AG04449 (cell line): ENCODE measurements at places on chromosomes 3 and 15.

DNA sequence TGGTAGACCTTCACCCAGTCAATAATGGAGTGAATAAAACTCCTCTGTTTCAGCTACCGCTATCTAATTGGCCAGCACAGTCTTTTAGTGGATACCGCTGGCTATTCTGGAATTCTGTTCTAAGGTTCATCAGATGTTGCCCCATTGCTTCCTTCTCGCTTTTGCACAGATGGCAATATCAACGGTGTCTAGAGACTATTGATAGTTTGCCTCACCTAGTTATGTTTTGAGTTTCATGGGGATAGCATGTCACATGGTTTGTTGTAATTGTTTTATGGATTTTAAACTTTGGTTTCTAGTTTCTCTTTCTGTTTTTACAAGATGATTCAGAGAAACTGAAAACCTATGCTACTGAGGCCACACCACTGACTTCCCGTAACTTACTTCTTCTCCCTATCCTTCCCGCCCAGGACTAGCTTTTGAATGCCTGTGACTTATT, 2.0 kb downstream of the XRN1 start:
- DNase-seq = no peak

DNA sequence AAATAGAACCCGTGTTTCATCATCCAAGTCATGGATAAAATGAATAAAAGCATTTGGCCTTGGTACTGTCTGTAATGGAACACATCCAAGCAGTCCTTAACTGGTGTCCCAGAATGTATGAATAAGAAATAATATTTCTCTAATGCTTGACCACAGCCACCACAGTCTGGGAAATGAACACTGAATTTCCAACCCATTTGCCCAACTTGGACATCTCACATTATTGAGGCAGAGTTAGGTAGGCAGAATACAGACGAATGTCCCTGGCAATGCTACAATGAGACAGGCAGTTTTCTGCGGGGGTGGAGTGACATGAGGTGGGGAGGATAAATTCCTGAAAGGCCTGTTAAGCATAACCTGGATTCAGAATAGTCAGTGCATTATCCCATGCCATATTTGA, 245.7 kb downstream of the ZIC1 start:
- no peak for DNase-seq

DNA sequence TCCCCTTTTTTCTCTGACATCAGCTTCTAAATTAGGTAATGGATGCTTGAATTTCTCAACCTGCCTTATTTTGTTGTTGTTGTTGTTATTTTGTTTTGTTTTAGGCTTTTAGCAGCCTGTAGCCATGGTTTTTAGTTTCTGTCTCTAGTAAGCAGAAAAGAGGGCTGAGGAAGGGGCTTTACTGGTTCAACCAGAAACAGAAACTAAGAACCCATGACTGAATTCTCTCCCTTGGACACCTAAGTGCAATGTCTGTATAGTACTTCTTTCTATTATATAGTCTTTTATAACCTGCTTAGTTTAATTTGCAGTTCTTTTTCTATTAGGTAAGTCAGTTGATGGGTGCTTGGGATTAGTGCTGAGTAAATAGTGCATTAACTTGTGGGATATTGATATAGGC, 129.0 kb downstream of the BBX start:
- DNase-seq = no peak

DNA sequence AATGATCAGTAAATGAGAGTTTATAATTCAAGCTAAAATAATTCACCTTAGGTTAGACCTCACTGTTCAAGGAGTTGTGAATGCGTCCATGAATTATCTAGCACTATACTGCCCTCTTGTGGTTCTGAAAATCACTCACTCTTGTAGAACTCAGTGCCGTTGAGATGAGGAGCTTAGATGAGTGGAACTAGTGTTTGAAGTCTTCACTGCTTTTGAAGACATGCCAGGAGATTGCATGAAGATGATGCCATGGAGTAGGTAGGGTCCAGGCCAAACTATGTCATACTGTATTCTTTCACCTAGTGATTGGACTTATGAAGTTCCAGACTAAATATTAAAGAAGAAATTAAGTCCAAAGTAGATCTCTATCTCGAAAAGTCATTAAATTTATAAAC, 28.8 kb downstream of the LYSMD4 start:
- no peak for DNase-seq

DNA sequence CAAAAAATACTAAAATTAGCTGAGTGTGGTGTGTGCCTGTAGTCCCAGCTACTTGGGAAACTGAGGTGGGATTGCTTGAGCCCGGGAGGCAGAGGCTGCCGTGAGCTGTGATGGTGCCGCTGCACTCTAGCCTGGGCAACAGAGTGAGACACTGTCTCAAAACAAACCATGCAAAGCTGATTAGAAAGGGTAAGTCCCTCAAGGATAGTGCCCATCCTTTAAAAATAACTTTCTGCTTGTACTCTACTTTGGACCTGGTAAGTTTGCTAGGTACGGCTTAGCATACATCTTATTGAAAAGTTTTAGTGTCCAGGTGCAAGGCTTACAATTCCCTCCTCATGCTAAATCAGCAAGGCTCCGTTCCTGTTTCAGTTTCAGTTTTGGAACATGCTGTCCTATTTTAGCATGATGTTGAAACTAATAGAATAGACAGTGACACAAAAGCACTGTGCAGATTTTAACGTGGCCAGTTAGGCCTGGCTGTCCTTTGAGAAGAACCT, 21.4 kb downstream of the FEM1B start:
- no peak for DNase-seq

DNA sequence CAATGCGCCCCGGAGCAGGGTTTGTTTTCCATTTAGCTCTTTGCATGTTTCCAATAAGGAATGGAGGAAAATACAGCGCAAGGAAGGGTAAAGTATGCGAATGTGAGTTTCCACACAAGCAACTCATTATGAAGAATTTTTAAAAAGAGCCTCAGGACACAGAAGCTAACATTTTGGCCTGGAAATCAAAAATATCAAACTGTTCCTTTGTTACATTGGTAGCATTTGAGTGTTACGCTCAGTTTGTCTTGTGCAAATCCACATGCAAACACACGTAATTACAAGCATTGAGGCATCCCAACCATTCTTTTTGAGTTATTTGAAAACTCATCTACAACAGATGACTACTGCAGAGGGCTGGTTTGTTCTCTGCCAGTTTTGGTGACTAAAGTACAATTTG, 93.0 kb upstream of the SNRPA1 start:
- no peak for DNase-seq

DNA sequence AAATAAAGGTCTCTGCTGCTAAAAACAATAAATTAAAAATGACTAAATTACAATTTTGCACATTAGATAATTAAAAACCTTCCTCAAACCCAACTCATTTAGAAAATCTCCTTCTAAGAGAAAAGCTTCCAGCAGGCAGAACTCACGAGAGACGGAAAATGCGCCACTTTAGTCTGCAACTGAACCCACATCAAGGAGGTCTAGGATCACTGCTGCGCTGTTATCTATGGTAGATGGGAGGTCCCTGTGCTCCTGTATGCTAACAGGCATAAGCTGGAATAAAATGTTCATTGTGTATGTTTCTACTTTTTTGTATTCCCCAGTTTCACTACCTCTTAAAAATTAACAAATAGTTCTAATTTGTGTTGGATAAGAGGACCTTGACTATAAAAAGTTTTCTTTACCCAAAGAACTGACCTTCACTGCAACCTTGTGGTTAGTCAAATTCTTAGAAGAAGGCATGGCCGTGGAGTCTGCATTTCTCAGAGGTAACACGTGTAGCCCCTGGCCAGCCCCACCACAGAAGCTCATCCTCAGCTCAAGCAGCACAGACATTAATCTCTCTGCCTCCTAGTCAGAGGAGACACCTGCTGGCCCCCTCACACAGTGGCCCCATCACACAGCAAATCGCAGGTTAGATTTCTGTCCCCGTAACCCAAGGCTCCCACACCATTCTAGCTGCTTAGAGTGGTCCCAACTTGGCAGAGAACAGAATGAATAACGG, 22.3 kb downstream of the STIMATE start:
- DNase-seq = no peak

GRCh38 chr15:43517354-43518196, at the start of gene MAP1A:
MAP1A (plus strand) TSS chr15:43517608; CDS start chr15:43521474, 3,866 bp downstream.
- no peak for DNase-seq

DNA sequence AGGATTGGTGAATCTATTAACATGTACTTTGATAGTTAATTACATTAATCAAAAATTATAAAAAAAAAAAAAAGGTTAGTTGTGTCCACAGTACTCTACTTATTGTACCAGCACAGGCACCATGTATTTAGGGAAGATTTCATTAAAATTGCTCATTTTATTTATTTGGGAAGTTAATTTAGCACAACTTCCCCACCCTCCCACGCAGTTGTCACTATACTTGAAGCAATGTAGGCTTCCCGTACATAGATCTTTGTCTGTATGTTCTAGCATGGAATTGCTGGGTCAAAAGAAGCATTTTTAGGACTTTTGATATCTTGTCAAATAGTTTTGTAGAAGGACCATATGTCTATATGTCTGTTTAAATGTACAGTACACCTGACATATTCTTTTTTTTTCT, 4.4 kb downstream of the GPR27 start:
- DNase-seq = no peak

DNA sequence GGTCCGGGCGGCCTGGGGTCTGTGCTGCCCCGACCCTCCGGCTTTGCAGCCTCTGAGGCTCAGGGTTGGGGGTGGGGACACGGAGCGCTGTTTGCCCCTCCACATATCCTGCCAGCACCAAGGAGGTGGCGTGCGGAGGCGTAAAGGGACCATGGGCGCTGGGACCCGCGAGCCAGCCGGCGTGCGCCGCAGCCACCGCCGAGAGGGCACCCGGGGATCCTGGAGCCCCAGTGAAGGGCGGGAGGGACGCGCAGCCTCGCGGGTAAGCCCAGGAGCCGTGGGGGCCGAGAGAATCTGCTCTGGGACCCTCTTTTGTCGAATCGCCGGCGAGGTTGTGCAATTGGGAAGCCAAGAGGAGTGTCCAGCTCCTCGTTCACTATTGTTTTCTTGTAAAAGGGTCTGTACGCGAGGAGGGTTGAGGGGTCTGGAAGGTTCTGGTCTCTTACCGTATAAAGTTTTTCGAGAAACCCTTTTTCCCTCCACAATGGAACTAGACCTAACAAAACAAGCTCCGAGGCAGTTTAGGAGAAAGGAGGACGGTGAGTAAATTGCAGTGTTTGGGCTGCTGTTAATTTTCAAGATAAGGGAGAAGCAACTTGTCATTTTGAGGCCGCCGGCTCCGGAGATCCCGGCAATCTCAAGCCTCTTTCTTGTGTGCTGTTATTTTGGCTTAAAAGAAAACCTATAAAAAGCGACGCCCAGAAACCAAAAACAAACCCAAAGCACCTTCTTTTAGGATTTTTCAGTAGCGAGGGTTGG, 29.9 kb upstream of the ST3GAL6 start:
- no peak for DNase-seq

DNA sequence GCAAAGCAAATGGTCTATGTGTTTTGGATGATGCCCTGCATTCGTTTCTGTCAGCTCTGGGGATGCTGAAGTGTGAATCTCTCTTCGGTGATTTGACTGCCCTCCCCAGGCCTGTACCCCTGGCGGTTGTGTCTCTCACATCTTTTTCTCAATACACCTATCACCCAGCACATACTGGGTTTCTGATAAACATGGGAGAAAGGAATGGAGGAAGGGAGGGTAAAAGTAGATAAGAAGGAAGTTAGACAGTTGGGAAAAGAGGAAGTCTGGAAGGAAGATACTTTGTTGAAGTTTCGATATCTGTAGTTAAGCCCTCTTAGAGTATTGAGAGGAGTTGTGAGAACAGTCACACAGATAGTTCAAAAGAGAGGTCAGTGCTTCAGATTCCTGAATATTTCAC, 35.8 kb upstream of the LRTM1 start:
- no peak for DNase-seq
